ENCODE measurements at places on chromosomes 12 and 14.

GRCh38 chr12:124055066-124055465 lies 82.1 kb downstream of the ZNF664 start:
- DNase-seq = no peak

DNA sequence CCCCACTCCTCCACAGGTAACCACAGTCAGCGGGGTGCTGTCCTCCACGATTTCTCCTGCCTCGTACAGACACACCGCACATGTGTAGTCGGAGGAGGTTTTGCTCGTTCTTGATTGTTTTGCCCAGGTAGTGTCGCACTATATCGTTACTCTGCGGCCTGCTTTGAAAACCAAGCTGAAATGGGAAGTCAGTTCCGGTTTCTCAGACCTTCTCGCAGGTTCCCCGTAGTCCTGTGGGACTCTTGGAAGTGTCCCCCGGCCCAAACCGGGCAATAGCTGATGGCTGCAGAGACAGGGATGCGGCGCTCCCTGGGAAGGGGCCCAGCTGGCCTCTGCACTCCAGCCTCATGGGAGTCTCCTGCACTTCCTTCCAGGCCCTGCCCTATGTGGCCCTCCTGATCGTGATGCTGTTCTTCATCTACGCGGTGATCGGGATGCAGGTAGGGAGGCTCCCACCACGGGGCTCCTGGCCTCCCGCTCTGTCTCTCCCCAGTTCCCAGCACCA lies 141.3 kb upstream of the FKBP4 start:
- no peak for DNase-seq

DNA sequence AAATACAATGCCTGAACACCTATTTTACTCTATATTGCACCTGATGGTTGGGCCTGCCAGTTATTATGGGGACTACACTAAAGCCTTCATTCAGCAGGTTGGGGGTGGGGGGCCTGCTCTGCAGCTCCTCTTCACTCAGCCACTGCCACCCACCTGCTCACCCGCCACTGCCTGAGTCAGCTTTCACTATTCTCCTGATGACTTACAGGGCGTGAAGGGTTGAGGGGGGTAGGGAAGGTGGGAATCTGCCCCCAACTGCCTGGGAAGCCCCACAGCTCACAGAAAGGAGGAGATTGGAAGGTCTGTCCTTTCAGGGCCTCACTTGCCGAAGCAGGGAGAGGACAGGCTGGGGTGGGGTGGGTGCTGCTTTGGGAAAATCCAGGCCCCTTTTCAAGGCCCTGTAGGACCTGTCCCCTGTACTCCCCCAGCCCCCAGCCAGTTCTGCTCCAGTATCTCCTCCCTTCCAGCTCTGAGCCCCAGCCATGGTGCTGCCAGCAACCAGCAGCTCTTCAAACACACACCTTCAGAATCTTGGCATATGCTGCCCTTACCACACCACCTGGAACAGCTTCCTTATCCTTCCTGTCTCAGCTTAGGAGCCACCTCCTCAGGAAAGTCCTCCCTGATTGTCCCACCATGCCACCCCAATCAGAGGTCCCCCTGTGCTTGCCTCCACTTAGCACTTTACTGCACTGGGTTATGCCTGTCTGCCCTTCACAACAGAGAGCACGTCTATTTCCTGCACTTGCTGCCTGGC lies 33.1 kb downstream of the IRF2BPL start:
- DNase-seq = no peak

GRCh38 chr14:51328772-51329353 lies 88.8 kb downstream of the TMX1 start:
- DNase-seq = no peak

GRCh38 chr12:89697296-89697695 lies 11.3 kb downstream of the ATP2B1 start:
- no peak for DNase-seq

- DNase-seq = no peak
These were observed 136.0 kb downstream of the CRADD start for GRCh38 chr12:93813186-93813585.

- DNase-seq = no peak
These were observed at the start of gene RGS6 for GRCh38 chr14:71932229-71932981. Gene RGS6 (plus strand): TSS chr14:71932429.

GRCh38 chr14:44300916-44301315 lies 206.2 kb downstream of the FSCB start:
- DNase-seq = no peak

GRCh38 chr12:30015631-30016337 lies 232.0 kb upstream of the TMTC1 start:
- no peak for DNase-seq

- DNase-seq = no peak
These were observed 509.6 kb downstream of the NOVA1 start for GRCh38 chr14:26088275-26088674.

DNA sequence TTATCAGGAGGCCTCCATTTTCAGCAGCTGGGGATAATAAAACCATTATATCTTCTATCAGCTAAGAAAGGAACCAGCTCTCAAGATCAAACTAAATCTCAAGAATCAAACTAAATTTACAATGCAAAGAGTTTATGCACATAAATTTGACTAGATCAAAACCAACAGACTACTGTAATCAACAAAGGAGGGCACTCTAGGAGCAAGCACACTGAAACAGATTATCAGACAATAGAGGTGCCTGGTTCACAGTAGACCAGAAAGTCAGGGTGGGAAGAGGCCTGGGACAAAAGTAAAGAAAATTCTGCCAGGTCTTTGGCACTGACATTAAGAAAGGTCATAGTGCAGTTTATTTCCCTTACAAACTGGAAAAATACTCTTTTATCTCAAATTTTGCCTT lies 61.0 kb downstream of the HECTD4 start:
- DNase-seq = no peak

DNA sequence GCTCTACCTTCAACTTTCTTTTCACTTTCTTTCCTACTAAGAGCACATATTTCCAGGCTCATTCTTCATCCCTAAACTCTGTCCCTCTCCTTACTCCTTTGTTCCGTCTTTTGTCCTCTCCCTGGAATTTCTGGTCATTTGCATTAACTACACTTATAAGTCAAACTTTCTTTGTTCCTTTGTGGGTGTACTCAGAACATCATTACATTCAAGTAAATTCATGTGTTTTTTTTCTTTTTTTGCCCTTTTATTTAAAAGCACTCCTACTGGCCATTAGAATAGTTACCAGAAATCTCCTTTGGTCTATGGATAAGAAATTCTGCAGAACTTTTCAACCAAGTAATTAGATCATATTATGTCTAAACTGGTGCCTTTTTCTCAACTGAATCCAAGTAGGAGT lies 802.6 kb downstream of the DIO2 start:
- no peak for DNase-seq
